ENCODE measurements at places on chromosomes 6 and 20.
A peak's percentile ranks its signal among the peaks of the same experiment; 100 is the strongest.

GRCh38 chr6:16104624-16105433 lies 24.1 kb upstream of the MYLIP start:
- DNase-seq, result no peak

DNA sequence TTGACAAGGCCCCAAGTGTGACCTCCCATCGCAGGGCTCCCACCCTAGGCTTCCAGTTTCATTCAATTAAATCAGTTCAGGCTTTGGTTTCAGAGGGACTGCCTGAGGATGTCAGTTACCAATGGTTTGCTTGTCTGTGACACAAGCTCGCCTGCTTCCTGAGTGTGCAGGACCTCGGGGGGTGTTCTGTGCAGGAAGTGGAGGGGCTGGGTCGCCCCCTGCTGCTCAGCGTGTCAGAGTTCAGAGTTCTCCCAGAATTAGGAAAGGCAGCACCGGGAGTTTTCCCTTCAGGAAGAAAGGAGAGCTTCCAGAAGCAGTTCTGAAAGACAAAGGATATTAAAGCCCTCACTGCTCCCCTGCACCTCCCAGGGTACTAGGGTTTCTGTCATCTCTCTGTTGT lies 50.8 kb upstream of the TGM3 start:
- no peak for DNase-seq

GRCh38 chr20:37564388-37565133 lies 36.9 kb upstream of the BLCAP start:
- peak; percentile 8 for DNase-seq

GRCh38 chr6:12624142-12624837 lies 92.3 kb upstream of the PHACTR1 start:
- no peak for DNase-seq

DNA sequence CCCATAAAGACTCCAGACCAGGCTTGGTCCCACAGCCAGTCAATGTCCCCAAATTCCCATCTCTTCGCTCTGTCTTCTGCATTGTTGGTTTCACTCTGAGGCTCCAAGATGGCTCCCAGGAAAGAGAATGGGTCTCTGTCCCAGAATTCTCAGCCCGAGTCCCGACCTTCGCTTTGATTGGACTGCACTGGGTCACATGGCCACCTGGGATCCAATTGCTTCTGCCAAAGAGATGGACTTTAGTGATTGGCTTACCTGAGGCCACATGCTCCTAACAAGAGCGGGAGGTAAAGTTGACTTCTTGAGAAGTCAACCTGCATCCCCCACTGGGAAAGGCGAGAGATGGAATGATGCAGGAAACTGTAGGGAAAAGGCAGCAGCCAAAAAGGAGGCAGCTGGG lies 104.7 kb upstream of the PMEPA1 start:
- no peak for DNase-seq

GRCh38 chr20:11173916-11174315 lies 500.1 kb upstream of the JAG1 start:
- DNase-seq, result no peak

GRCh38 chr20:58908221-58908620 lies 55.7 kb downstream of the GNAS start:
- no peak for DNase-seq

GRCh38 chr6:40377173-40377806 lies 209.9 kb downstream of the LRFN2 start:
- no peak for DNase-seq

DNA sequence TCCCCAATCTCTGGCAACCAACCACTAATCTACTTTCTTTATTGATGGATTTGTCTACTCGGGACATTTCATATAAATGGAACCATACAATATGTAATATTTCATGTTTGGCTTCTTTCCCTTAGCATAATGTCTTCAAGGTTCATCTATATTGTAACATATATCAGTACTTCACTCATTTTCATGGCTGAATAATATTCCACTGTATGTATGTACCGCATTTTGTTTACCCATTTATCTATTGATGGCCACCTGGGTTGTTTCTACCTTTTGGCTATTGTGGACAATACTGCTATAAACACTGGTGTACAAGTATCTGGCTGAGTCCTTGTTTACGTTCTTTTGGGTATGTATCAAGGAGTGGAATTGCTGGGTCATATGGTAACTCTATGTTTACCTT lies 48.4 kb downstream of the PANK2 start:
- no peak for DNase-seq

DNA sequence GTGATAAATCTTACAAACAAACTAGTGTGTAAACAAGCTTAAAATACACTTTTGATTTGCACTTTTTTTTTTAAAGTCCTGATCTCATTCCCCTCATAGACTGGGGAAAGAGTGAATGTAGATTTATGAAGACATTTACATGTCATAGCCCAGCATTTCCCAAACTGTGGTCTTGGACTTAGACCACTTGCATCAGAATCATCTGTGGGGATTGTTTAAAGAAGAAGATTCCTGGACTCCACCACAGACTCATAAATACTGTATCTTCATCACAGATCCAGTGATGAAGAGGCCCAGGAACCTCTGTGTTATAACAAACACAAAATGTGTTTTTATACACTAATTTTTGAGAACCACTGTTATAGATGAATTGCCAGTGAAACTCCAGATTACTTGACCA lies 99.5 kb downstream of the KCNQ5 start:
- DNase-seq, result no peak

DNA sequence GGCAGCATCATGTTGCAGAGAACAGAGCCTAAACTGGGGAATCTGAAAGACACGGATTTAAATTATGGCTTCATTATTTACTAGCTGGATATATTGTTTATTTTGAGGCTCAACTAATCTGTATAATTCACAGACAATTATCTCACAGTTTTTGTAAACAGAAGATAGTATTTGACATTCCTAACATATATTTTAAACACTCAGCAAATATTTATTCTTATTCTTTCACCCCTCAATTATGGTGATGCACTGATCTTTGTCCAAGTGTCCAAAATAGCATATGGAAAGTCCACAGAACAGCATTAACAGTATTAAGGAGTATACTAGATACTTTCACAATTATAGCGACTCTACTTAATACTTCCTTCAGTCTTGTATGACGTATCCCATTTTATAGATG lies 257.0 kb downstream of the ADGRG6 start:
- no peak for DNase-seq

DNA sequence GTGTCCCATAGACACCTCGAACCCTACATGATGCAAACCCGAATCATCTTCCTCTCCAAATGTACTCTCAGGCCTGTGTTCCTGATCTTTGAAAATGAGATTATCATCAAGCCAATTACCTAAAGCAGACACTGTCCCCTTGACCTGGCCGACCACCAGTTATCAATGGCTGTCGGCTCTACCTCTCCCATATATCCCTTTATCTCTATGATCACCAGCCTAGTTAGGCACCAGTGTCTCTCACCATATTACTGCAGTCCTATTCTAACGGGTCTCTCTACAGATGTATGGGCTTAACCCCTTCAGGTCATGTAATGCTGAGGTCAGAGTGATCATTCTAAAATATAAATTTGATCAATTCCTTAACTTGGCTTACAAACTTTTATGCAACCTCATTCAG lies 234.9 kb upstream of the MARCKS start:
- no peak for DNase-seq

DNA sequence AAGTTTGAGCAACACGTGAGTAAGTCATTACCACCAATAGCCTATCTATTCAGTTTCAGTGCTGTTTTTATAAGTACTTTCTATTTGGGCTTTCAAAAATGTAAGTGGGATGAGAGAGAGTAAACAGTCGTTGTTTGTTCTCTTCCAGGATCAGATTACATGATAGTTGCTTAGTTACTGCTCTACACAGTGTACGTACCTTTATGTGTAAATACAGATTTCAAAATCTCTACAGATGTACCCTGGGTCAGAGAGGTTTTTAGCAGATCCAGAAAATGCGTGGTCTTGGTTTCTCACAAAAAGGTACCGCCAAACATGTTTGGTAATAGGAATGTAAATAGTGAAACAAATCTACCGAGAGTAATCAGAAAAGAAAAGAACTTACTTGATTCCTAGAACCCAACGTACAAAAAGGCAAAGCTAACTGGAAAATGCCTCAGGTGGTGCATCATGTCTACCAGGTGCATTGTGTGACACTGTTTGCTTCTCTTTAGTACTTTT lies 421.1 kb downstream of the BCKDHB start:
- DNase-seq, result peak; percentile 92

DNA sequence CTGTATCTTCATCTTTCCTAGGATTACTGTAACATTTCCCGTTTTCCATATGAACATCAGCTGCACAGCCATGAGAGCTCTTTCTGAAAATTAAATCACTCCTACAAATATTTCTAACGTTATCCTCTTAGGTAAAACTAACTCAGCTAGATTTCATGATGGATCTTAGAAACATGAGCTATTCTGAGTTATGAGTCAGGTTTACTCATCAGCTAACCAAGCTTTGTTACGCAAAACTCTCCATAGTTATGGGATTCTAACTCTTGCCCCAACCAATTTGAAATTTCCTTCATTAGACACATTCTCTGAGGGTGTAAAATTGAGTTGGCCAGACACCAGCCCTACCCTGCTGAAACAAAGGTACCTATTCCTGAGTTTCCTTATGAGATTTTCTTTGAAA lies 14.0 kb downstream of the DEFB110 start:
- no peak for DNase-seq
